Stimulated activated CD4-positive, alpha-beta T cell treated with anti-CD3 and anti-CD28 coated beads, TNF-alpha, amount 100 ng/mL, for 1 hour (primary cell): ENCODE measurements at places on chromosomes 7 and 10.

DNA sequence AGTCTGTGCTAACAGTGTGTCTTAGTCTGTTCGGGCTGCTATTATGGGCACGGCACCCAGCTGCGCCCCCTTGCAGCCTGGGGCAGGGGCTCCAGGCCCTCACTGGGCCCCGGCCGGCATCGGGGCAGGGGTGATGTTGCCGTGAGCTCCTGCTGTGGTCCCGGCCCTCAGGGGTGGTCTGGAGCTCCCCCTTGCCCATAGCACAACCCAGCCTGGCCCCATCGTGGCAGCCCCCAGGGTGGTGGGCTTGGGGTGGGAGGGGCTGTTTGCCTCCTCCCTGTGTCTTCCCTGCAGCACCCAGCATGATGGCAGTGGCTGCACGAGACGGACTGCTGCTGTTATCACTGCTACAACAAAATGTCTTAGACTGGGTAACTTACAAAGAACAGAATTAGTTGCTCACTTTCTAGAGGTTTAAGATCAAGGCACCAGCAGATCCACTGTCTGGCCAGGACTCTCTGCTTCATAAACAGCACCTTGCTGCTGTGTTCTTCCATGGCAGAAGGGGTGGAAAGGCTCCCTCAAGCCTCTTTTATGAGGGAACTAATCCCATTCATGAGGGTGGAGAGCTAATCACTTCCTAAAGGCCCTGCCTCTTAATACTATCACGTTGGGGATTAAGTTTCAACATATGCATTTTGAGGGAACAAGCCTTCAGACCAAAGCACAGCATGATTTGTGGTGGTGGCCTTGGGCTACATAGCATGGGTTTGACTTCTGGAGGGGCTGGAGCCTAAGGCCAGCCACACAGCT is 149.5 kb downstream of the SEC23IP start:
- no peak for DNase-seq

DNA sequence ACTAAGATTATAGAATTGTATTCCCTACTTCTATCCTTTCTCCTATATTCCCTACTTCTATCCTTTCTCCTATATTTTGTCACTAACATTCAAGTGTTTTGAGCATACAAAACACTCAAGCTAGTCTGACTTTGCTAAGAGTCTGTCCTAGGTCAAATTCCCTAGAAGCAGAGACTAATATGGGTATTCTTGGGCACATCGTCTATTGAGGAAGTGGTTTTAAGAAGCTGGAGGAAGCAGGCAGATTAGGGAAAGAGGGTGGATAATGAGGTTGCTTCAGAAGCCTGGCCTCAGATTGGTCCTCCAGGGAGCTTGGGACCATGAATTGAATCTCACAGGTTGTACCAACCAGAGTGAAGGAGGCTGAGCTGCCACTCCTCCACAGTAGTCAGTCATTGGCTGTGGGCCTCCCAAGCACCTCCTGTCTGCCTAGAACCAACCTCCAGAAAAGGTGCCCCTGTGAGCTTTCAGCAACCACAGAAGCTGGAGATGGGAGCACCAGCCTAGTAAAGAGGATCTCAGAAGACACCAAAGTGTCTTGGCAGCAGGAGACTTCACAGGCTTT is 295.9 kb upstream of the PHF14 start:
- DNase-seq, result no peak

- DNase-seq, result no peak
These were observed 169.9 kb downstream of the SNX10 start for GRCh38 chr7:26461518-26461917.

- no peak for DNase-seq
These were observed 123.5 kb downstream of the ADCY1 start for GRCh38 chr7:45697576-45698136.

- DNase-seq, result no peak
These were observed 19.1 kb upstream of the PCGF5 start for GRCh38 chr10:91201213-91201996.

- DNase-seq, result no peak
These were observed 399.7 kb downstream of the REEP3 start for GRCh38 chr10:63920926-63921325.

GRCh38 chr10:79234391-79235315 is 112.6 kb upstream of the PPIF start:
- no peak for DNase-seq

GRCh38 chr7:16991551-16991950 is 109.8 kb upstream of the AGR3 start:
- DNase-seq, result no peak

DNA sequence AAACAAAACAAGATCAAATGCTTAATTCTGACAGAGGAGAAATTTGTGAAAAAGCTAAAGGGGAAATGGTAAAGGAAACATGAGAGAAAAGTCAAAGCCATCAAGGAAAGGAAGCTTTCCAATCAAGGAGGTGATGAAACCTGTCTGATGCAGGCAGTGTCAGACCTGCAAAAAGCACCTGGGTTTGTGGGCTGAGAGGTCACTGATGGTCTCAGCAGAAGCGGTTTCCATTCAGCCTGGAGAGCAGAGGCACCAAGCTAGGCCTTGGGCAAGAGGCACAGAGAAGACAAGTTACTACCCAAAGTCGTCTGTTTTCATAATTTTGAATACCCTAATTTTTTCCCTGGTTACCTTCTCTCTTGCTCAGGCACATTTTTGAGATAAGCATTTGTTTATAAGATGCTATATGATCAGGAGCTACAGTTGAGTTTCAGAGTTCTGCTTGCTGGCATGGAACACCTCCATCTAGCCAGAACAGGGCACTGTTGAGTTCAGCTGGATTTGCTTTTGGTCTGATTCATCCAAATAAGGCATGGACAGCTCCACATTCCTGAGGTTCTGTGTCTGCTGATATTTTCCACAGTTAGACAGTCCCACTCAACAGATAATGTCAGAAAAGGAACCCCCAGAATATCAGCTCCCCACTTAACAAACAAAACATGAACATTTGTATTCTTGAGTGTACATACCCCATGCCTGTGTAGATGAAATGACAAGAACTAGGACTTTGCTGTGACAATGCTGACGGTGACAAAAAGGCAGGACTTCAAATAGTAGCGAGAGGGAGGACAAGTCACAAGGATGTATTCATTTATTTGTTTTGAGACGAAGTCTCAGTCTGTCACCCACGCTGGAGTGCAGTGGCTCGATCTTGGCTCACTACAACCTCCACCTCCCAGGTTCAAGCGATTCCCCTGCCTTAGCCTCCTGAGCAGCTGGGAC is 4.9 kb upstream of the PPIA start:
- DNase-seq, result no peak

DNA sequence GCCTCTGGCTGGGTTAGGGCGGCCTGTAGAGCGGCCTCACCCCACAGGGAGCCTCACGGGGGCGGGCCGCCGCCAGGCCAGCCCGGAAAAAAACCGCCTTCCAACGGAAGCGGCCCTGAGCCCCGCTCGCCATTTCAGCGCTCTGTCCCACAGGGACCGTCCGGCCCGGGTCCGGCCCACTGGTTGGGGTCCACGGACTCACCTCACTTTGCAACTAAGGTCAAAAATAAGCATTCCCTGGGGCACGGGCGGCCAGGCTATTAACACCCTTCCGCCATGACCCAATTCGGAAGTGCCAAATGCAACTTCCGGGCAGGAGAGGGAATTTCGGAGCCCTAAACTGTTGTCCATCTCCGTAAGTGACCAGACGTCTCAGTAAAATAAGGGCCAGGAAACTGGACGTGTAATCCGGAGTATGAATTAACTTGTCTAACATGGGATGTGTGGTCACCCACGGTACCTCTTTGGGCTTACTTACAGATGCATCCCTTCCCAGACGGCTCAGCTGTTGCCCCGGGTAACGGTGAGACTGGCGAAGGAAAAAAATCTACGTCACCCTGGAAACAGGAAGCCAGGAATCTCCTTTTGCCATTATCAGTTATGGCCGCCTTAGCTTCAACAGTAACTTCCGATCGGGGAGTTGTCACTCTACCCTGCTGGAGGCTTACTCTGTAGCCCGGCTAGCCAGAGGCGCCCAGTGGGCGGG is at the start of gene BBIP1:
BBIP1 (minus strand) TSS at position 538 of the 706 bp plus-strand sequence. CDS start 1,023 bp downstream, outside the sequence.
- DNase-seq, result no peak

DNA sequence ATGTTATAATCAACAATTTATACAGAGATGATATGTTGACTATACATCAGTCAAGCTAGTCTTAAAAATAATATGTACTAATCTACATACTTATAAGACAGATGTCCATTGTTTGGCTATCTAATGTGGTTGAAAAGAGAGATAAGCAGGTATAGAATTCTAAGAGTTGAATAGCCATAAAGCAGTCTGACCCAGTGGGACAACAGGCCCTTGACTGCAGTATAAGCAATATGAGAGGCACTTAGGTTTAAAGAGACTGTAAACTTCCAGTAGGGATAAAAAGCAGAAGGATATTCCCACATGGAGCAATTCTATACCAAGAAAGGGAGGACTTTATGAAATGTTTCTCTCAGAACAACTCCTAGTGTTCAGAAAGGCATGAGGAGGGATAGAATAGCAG is 139.3 kb downstream of the ELAPOR2 start:
- DNase-seq, result no peak

DNA sequence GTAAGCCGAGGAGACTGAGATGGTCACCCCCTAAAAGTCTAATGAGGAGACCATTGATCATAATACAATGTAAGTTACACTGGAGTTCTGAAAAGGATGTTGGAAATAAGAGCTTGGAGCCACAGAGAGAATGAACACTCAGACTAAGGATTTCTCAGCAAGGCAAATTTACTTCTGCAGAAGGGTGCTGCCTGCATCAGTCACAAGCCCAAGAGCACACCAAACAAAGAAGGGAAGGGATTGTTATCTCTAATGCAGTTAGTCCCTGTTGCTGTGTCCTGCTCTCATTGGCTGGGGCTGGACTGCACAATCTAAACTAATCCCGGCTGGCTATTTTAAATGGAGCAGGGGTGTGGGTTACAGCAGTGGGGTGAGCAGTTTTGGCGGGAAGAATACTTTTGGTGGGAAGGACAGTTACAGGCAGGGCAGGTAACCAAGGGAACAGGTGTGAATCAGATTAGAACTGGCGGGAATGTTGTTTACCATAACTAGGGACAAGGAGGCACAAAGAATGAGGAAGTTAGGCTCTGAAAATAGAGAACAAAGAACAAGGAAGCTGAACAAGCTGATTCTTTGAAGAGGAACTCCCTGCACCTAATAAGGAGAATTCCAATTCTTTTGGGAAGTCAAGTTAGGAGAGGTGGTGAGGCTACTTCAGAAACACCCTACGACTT is 30.3 kb upstream of the TRIM24 start:
- no peak for DNase-seq

DNA sequence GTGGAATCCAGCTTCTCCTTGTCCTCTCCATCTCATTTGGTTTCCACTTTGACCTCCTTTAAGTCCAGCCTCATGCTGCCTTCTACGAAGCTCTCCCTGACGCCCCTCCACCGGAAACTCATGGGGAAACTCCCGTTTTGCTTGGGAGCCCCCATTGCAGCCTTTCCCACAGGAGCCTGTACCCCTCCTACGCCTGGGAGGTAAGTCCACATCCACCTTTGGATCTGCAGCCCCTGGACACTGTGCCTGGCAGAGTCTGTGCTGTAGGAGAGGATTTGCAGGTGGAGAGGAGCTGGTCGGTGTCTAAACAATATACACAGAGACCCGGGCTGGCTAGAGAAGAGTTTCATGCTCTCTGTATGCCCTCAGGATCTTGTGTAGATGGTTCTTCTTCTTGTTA is 296.1 kb downstream of the GLRX3 start:
- DNase-seq, result no peak

DNA sequence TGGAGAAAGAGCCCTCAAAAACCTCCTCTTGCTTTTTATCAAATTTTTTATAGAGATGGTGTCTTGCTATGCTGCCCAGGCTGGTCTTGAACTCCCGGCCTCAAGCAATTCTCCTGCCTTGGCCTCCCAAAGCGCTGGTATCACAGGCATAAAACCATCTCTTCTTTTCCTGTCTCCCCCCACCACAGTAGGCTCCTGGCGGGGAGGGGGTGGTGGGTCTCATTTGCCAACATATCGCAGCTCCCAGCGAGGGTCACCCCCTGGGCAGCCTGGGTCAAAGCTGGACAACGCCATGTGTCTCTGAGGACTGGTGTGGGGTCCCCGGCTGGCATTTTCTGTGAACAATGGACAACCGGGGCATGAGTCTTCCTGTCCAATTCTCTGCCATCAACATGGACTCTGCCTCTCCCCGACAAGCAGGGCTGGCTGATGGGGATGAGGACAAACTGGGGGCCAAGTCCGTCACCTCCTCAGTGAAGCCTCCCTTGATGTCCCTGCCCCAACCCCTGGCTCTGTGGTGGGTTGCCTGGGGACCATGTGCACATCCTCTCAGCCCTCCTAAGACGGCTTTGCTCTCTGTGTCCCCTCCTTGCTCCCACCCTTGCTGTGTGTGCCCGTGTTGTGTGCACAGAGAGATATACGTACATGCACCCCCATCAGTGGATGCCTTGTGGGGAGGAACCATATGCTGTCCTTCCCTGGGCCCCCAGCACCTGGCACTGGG is 86.4 kb upstream of the GNA12 start:
- DNase-seq, result no peak

- no peak for DNase-seq
These were observed 242.7 kb upstream of the PRSS1 start for GRCh38 chr7:142506601-142507000.

GRCh38 chr7:23350466-23350865 is 51.3 kb downstream of the MALSU1 start:
- no peak for DNase-seq

GRCh38 chr10:79321951-79322350 is 25.3 kb upstream of the PPIF start:
- no peak for DNase-seq

GRCh38 chr10:77081481-77081891 is 556.1 kb downstream of the KCNMA1 start:
- DNase-seq, result no peak

- DNase-seq, result no peak
These were observed 135.4 kb upstream of the MDFIC start for GRCh38 chr7:114786455-114786854.

DNA sequence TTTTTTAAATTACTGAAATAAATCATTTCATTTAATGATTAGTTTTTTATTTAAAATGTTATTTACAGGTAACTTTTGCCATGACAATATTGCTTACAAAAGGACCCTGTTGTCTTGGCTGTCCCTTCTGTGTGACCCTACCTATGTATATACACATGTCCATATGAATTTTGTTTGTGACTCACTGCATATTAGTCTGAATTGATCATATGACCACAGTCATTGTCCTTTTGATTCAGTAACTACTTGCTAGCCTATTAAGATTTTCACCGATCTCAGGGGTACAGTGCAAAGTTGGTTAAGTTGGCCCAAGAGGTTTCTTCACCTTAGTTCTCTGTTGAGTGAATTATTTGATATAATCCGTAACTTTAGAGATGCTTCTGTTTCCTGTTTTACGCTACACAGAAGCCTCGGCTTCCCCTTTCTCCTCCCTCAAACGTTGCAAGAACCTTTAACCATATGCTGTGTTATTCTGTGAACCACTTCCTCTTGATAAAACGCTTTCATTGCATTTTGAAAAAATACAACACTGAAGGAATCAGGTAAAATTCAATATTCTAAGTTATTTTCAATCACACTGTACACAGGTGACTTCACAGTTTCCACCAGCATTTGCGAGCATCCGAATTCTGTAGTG is 43.9 kb downstream of the APBB1IP start:
- DNase-seq, result no peak

- DNase-seq, result no peak
These were observed 23.1 kb upstream of the ZNF862 start for GRCh38 chr7:149815121-149815520.

- DNase-seq, result no peak
These were observed 67.4 kb upstream of the SLC35G1 start for GRCh38 chr10:93826355-93826754.

- no peak for DNase-seq
These were observed 52.6 kb upstream of the CYP2C8 start for GRCh38 chr10:95121904-95122303.
